Body of pancreas (tissue), 4 donors: ENCODE measurements at places on chromosomes 2 and 18. TPM values are rescaled to one million over a fixed set of nuclear protein-coding genes. Genes with fewer than 3 reads are reported as not detected.
A peak's percentile ranks its signal among the peaks of the same experiment; 100 is the strongest.

DNA sequence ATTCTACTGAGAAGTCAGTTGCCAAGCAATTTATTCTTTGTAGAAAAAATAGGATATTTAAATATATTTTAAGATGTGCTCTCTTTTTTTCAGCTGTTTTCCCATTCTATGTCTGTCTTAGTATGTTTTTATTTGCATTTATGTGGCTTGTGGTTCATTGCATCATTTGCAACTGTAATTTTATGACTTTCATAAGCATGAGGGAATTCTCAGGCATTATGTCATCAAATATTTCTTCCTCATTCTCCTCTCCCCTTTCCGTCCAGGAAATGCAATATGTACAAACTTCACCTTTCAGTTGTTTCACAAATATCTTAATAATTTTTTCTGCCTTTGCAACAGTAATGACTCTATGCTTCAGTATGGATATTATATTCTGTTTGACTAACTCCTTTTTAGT, 560.2 kb upstream of the LRATD1 start:
- H3K27ac ChIP-seq: no peak overlapping the region
- no peak for DNase-seq
- H3K36me3 ChIP-seq: no peaks in the 10 kb centered on the region

DNA sequence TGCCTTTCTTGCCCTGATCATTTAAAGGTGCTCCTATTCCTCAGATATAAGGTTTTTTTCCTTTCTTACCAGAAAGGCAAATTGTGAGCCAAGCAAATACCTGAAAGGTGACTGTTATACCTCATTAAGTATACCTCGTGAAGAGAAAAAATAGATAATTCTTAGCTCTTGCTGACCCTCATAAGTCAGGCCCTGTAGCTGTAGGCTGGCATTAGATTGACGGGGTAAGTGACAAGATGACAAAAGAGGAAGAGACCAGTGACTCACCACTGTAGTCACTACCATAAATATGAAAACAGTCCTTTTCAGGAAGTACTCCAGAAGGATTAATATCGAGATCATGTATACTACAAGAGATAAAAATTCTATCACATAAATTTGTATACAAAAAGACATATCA, 104.6 kb downstream of the PTPN4 start:
- H3K4me1 ChIP-seq: peaks cover 16% of the 10 kb centered on the region
- DNase-seq: no peak
- no peak overlapping the region for H3K4me3 ChIP-seq
- no peaks in the 10 kb centered on the region for H3K27me3 ChIP-seq
- H3K27ac ChIP-seq: no peak overlapping the region

- DNase-seq: no peak
- no peak overlapping the region for H3K4me3 ChIP-seq
- no peaks in the 10 kb centered on the region for H3K36me3 ChIP-seq
- no peaks in the 10 kb centered on the region for H3K27me3 ChIP-seq
- H3K27ac ChIP-seq: no peak overlapping the region
Observed at GRCh38 chr2:26587994-26588393, 53.2 kb downstream of the CIB4 start.

- no peaks in the 10 kb centered on the region for H3K27me3 ChIP-seq
- H3K4me1 ChIP-seq: no peaks in the 10 kb centered on the region
- no peak overlapping the region for H3K4me3 ChIP-seq
- DNase-seq: no peak
- no peak overlapping the region for H3K27ac ChIP-seq
- no peaks in the 10 kb centered on the region for H3K36me3 ChIP-seq
Observed at GRCh38 chr2:227629435-227629834, 12.1 kb downstream of the SCYGR4 start.

DNA sequence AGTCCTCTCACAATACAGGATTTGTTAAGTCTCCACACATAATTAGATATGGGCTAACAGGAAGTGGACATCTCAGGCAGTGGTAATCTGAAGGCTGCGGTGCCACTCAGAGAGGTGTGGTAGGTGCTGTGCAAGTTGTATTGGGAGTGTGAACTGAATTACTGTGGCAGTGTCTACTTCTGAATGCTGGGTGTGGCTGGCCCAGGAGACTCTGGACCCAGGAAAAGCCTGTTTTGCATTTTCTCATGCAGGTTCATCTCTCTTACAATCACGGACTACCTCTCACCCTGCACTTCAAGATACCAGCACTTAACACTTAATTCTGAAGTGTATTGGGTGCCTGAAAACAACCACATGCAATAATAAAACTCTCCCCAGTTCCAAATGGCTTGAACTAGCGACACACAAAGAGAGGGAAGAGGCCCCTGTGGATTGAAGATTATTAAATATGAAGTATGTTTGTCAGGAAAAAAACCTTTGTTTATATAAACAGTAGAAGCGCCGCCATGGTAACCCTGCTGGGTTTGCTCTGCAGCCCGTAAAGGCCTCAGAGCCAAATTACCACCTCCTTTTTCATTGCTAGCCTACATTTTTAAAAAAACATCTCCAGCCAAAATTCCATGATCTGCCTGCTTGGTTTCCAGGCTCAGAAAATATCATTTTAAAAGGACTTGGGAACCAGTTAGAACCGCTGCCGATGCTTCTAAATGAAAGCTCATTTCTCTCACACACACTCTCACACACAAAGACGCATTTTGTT, 77.5 kb downstream of the GFPT1 start:
- no peaks in the 10 kb centered on the region for H3K27me3 ChIP-seq
- H3K27ac ChIP-seq: no peak overlapping the region
- DNase-seq: peak; percentile 55

GRCh38 chr2:214232271-214232670, 178.6 kb upstream of the VWC2L start:
- H3K27ac ChIP-seq: no peak overlapping the region
- H3K36me3 ChIP-seq: no peaks in the 10 kb centered on the region
- no peak for DNase-seq
- H3K27me3 ChIP-seq: no peaks in the 10 kb centered on the region
- no peaks in the 10 kb centered on the region for H3K4me1 ChIP-seq

- peak; percentile 36 for DNase-seq
- no peaks in the 10 kb centered on the region for H3K36me3 ChIP-seq
Observed at GRCh38 chr2:235263205-235264120, 230.4 kb upstream of the AGAP1 start.

GRCh38 chr2:607709-608108, 69.5 kb downstream of the TMEM18 start:
- no peak overlapping the region for H3K27ac ChIP-seq
- no peaks in the 10 kb centered on the region for H3K4me1 ChIP-seq
- H3K27me3 ChIP-seq: no peaks in the 10 kb centered on the region
- no peaks in the 10 kb centered on the region for H3K36me3 ChIP-seq
- H3K4me3 ChIP-seq: no peak overlapping the region

DNA sequence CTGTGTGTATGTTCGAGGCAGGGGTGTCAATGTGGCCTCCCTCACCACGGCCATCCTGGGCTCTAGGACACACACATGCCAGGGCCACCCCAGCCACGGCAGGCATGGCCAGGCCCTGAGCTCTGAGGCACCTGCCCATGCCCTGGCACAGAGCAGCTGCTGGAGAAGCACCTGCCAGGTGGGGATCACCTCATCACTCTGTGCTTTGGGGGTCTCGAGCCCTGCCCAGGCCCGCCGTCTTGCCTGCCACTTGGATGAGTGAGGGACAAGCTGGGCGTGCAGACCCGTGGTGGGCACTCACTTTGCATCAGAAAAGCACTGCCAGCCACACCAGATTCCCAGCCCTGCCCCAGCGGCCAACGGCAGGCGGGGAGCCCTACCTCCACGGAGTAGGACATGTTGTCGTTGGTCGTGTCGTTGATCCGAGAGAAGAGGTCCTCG, 33.1 kb downstream of the KIF1A start:
- no peak overlapping the region for H3K27ac ChIP-seq
- no peaks in the 10 kb centered on the region for H3K27me3 ChIP-seq
- no peak overlapping the region for H3K4me3 ChIP-seq
- DNase-seq: no peak
- no peaks in the 10 kb centered on the region for H3K4me1 ChIP-seq
- no peaks in the 10 kb centered on the region for H3K36me3 ChIP-seq

The UGT1A8 gene
- total RNA-seq: not detected

The NRP2 gene
- total RNA-seq: 5.7 TPM

The PSMA8 gene
- not detected for total RNA-seq
